ENCODE measurements at places on chromosomes 12 and 14.

DNA sequence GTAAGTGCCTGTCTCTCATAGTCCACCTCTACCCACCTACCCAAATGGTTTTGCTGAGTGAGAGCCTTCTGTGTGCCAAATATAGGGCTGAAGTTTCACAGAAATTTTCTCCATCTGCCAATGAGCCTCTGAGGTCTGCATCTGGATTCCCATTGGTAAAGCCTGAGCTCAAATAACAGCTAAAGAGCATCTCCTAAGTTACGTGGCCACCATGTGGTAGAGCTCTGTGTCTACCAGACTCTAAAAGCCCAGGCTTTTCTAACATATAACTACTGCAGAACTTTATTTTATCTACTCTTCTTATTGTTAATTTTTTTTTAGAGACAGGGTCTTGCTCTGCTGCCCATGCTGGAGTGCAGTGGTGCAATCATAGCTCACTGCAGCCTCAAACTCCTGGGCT lies 16.0 kb downstream of the AMDHD1 start:
- DNase-seq, result no peak

- no peak for DNase-seq
Observed at GRCh38 chr12:12715459-12716150, 1.6 kb upstream of the CDKN1B start.

- DNase-seq, result no peak
Observed at GRCh38 chr14:24700511-24700910, 66.5 kb upstream of the GZMB start.

DNA sequence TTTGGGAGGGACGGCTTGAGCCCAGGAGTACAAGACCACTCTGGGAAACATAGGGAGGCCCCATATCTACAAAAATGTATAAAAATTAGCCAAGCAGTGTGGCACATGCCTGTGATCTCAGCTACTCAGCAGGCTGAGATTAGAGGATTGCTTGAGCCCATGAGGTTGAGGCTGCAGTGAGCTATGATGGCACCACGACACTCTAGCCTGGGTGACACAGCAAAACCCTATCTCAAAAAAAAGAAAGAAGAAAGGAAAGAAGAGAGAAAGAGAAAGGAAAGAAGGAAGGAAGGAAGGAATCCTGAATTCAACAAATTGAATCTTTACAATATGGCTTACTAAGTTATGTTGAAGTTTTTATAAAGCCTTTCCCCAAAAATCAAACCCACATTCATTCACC lies 2.1 kb downstream of the KIF21A start:
- DNase-seq, result no peak

- no peak for DNase-seq
Observed at GRCh38 chr12:34386016-34386415, 363.7 kb downstream of the ALG10 start.

GRCh38 chr14:96251656-96252155 lies 4.3 kb upstream of the BDKRB1 start:
- no peak for DNase-seq

DNA sequence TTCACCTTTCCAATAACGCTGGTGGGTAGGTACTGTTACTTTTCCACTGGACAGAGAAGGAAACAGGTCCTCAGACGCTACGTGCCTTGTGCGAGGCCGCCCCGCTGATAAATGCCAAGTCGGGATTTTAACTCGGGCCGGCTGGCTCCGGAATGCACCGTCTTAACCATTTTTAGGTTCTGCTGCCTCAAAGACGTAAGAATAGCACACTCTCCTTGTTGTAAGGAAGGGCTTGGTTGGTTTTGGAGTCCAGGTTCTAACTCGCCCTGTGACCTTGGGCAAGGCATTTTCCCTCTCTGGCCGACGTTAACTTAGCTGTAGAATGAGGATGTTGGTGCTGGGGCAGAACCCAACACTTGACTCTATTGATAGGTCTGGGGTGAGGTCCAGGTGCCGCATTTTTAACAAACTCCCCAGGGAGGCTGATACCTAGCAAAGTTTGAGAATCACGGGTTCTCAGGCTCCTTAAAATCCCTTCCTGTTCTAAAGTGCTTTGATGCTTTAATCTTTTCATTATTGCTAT lies 814 bp downstream of the ANKRD13A start:
- DNase-seq, result no peak

DNA sequence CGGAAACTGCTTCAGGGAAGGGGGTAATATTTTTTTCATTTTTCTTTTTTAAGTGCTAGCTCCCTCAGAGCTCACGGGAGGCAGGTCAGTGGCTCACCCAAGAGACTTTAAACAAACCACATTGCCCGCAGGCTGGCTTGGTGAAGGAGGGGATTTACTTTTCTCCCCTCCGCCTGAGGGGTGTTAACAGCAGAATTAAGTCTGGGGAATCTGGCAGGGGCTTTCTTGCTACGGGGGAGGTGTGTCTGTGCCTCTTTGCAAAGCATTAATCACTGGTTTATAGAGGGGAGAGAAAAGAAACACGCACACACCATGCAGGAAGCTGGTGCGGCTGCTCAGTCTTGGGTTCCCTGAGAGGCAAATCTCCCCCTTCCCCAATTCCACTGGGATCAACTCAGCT lies 26.2 kb upstream of the TBX3 start:
- no peak for DNase-seq

GRCh38 chr12:40225984-40226602 lies 1.3 kb downstream of the LRRK2 start:
- no peak for DNase-seq

GRCh38 chr12:69284131-69284530 lies 44.8 kb downstream of the CPSF6 start:
- DNase-seq, result peak; percentile 74

DNA sequence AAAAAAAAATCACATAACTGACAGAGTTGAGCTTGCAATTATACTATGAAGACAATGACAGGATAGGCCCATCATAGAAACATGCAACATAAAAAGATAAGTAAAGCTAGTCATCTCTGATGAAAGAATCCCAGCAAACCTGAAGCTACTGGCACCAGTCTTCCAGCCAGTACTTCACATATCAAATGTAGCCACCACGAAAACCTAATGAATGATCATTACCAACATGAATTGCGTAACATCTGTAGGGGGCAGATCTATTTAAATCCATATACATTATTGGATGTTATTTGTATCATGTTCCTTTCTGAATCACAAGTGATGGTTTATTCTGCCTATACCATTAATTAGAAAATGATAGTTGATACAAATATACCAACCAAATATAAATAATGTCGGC lies 73.9 kb downstream of the BCAT1 start:
- no peak for DNase-seq

DNA sequence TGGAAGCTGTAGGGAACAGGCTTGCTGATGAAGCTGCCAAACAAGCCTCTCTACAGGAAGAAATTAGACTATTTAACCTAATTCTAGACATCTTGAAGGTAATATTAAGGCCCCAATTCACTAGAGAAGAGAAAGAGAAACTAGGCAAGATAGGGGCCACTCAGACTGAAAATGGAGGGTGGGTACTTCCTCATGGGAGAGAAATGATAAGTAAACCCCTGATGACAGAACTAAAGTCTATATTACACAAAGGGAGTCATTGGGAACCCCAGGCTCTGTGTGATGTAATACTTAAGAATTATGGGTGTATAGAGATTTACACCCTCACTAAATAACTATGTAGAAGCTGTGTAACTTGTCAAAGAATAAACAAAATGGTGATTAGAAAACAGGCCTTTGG lies 64.3 kb downstream of the APOBEC1 start:
- no peak for DNase-seq

DNA sequence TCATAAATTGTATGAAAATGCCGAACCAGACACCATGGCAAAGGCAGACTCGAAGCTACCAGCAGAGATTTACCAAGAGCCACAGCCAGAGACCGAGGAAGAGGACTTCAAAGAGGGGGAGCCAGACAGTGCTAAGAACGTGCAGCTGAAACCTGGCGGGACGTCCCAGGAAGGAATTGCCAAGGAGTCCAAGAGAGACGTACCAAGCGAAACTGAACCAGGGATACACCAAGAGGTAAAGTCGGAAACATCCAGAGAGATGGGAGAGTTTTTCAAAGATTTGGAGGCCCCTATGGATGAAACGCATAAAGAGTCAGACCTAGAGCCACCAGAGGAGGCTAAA lies 294 bp downstream of the SAMD15 start:
- no peak for DNase-seq

DNA sequence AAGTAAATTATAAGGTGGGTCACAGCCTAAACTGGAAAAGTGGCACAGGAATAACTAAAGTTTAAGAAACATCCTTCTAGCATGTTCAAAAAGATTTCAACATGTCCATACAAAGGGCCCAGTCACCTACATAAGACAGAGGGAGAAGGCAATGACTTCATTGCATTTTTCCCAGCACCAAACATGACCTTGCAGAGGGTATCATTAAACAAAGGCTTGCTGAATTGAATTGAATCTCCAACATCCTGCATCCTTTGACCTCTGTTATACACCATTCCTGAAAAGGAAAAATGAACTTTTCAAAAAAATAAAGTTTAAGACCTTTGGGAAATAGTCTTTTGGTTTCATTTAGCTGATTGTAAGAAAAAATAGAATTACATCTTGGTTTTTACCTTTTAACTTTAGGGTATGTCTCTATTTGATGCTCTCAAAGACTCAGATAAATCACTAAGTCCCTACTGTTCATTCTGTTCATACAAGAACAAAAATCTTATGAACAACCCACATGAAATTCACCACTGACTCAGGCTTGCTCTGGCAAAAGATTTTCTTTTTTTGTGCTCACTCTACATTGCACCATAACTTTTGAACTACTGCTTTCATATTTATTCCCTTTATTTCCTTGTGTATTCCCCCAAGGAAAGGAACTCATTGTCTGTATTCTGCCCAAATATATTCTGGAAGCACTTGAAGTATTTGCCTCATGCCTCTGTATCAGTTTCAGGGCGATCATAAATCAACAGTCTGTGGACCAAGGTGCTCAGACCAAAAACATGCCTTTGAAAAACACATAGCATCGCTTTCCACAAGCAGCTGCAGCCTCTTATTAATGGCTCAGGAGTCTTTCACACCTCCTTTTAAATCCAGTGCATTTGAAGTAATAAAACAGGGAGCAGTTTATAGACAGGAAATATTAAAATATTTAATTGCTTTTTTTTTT lies 121.7 kb downstream of the DUSP6 start:
- DNase-seq, result no peak

GRCh38 chr12:108125073-108125472 lies 4.0 kb upstream of the WSCD2 start:
- DNase-seq, result no peak

- peak; percentile 90 for DNase-seq
Observed at GRCh38 chr12:113142173-113142885, 6.8 kb upstream of the RASAL1 start.

- DNase-seq, result no peak
Observed at GRCh38 chr12:62523619-62524018, 57.0 kb downstream of the MON2 start.

DNA sequence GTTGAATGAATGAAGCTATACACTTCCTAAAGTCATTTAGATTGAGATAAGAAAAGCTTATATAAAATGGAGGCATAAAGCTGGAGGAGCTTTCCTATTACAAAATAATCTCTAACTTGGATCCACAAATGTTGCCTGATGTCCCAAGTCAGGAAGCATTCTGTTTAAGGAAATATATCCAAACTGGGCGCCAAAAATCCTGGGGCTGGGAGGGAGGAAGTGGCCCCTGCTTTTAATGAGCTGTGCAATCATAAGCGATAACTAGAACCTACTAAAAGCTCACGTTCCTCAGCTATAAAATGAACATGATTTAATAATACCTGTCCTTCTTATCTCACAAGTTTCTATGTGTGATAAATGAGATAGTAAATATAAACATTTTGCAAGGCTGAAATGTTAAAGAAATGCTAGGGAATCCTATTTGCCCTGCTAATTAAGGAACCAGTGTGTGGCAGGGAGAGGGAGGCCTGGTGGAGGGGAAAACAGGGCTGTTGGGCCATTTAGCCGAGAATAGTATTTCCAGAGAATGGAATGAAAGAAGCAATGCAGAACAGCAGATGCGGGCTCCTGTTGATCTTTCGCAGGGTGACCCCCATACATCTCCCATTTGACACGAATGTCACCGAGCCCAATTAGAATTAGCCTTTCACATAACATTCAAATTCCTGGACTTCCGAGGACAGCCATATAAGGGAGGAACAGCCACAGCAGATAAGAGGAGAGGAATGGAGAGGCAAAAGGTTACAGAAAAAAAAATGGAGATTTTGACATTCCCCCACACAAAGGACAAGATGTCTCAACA lies 25.9 kb downstream of the DUSP6 start:
- DNase-seq, result no peak
